WTC11 (cell line): ENCODE measurements at places on chromosomes 1 and 21. TPM values are rescaled to one million over a fixed set of nuclear protein-coding genes. Genes with fewer than 3 reads are reported as not detected.
A peak's percentile ranks its signal among the peaks of the same experiment; 100 is the strongest.

Gene RGS18
- not detected in 3 replicates for total RNA-seq

Gene A3GALT2
- total RNA-seq, result not detected in 3 replicates

Gene CHAF1B
- 15.1 to 20.7 TPM (median 16.6 TPM) in 3 replicates for total RNA-seq

- no peak for DNase-seq
- no peak overlapping the region for H3K27ac ChIP-seq
- peaks cover 3% of the 10 kb centered on the region; the same call in 1 of the 2 replicates for H3K27me3 ChIP-seq
- peaks cover 11% of the 10 kb centered on the region for H3K36me3 ChIP-seq
These were observed 106.1 kb upstream of the ARHGEF16 start for GRCh38 chr1:3348196-3348865.

DNA sequence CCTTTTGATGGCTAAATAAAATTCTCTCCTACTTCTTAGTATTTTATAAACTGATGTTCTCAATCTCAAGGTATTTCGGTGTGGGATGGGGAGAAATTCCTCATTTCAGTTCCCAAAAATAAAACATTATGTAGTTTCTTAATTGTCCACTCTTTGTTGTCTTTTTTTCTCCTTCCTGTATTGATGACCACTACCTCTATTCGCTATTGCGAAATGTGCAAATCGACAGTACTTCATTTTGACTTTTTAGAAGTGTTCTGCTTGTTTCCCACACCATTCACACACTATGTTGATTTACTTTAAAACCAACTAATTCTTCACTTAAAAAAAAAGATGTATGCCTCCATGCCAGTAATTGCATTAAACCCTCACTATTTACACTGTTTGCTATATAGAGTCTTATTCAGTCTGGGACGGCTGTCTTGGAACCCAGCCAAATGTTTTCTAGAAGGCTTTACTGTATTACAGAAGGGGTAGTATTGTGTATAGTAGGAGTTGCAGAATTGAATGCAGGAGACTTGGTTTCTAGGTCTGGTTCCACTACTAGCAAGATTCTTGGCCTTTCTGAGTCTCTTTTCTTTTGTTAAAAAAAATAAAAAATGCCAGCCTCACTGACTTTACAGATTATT lies 5.6 kb downstream of the RNF2 start:
- DNase-seq, result no peak
- peaks cover 13% of the 10 kb centered on the region for H3K36me3 ChIP-seq
- H3K4me1 ChIP-seq, result peaks cover 57% of the 10 kb centered on the region

DNA sequence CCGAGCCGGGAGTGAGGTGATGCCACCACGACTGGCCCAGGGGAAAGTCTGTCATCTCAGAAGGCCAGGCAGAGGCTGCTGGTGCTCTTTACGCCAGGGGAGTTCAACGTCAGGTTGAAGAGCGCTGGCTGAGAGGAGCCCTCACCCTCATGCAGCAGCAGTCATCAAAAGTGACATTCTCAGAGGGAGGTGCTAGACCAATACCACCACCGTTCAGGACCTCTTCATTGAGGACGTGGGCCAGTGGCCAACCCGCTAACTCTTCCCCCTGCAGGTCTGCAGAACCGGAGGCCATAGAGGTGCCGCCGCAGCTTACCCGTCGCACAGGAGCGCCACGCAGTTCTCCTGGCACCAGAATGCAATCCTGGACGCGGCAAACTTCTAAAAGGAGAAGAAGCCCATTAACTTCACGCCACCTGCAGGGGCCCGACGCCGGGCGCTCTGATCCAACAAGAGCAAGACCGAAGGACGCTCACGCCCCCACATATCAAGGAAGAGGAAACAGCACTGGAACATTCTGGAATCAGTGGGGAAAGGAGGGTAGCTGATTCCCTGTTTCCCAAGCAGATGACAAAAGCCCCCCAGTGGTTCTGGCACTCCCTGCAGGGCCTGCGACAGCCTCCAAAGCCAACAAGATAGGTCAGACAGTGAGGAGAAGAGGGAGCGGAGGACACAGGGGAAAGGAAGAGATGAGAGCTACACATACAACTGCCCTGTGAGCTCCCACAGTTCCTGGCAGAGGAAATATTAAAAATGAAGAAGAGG lies 24.9 kb downstream of the WDR4 start:
- DNase-seq, result no peak
- no peaks in the 10 kb centered on the region for H3K27me3 ChIP-seq
- no peaks in the 10 kb centered on the region for H3K4me1 ChIP-seq
- H3K36me3 ChIP-seq, result peaks cover 78% of the 10 kb centered on the region
- H3K27ac ChIP-seq, result peak overlapping the region; percentile 57; the same call in 1 of the 2 replicates
